ENCODE measurements at places on chromosomes 11 and 22. TPM values are rescaled to one million over a fixed set of nuclear protein-coding genes. Genes with fewer than 3 reads are reported as not detected.

MS4A12 gene
- total RNA-seq = not detected

ALKBH8 gene
- total RNA-seq = 6.9 TPM

MIOX gene
- total RNA-seq = not detected

PYGM gene
- 0.38 TPM for total RNA-seq

SSTR3 gene
- total RNA-seq = not detected

SLC22A12 gene
- total RNA-seq = not detected

SMTNL1 gene
- total RNA-seq = not detected

HORMAD2 gene
- total RNA-seq = not detected

CNIH2 gene
- 0.09 TPM for total RNA-seq

OR4A16 gene
- total RNA-seq = not detected

UBQLNL gene
- under 0.01 TPM for total RNA-seq

MYRF gene
- total RNA-seq = 4.0 TPM

SUSD2 gene
- total RNA-seq = 0.09 TPM

MYBPC3 gene
- total RNA-seq = not detected

CCDC89 gene
- 0.56 TPM for total RNA-seq

LIF gene
- total RNA-seq = 2.0 TPM

RAB36 gene
- total RNA-seq = 1.0 TPM

CDC42BPG gene
- total RNA-seq = 0.18 TPM

WNT7B gene
- total RNA-seq = not detected

MRGPRX3 gene
- total RNA-seq = 0.09 TPM

CDKN1C gene
- 4.7 TPM for total RNA-seq

CLDN5 gene
- 857 TPM for total RNA-seq

MTFP1 gene
- total RNA-seq = 32.6 TPM

NPAS4 gene
- not detected for total RNA-seq

SNX32 gene
- total RNA-seq = 0.38 TPM

MS4A14 gene
- not detected for total RNA-seq

CKAP5 gene
- 77.4 TPM for total RNA-seq

CXCR5 gene
- total RNA-seq = not detected

PTGDR2 gene
- total RNA-seq = not detected

C11orf42 gene
- not detected for total RNA-seq

PPFIBP2 gene
- 2.9 TPM for total RNA-seq

KCNE3 gene
- 0.28 TPM for total RNA-seq

CARNS1 gene
- 0.09 TPM for total RNA-seq

P2RY6 gene
- total RNA-seq = 0.09 TPM

MED15 gene
- 28.2 TPM for total RNA-seq

OR4X1 gene
- not detected for total RNA-seq

GGT5 gene
- total RNA-seq = 6.7 TPM

GGTLC3 gene
- not detected for total RNA-seq

HBB gene
- total RNA-seq = not detected

CHRM4 gene
- 0.28 TPM for total RNA-seq

NFAM1 gene
- not detected for total RNA-seq

PDE2A gene
- 10.2 TPM for total RNA-seq

TRIM29 gene
- 0.19 TPM for total RNA-seq

IFTAP gene
- 37.5 TPM for total RNA-seq

RFPL3 gene
- total RNA-seq = not detected

GNAZ gene
- 0.66 TPM for total RNA-seq

CBLIF gene
- total RNA-seq = not detected

MMP8 gene
- total RNA-seq = not detected

C11orf65 gene
- 0.38 TPM for total RNA-seq

CREB3L1 gene
- total RNA-seq = 8.3 TPM

RGL4 gene
- not detected for total RNA-seq

ETS1 gene
- total RNA-seq = 92.2 TPM

TM7SF2 gene
- total RNA-seq = 10.9 TPM
